Activated CD4-positive, alpha-beta T cell treated with anti-CD3 and anti-CD28 coated beads for 36 hours (primary cell): ENCODE measurements at places on chromosomes 5 and 9.

GRCh38 chr5:173902334-173902733, 14.2 kb downstream of the CPEB4 start:
- no peak for DNase-seq

- no peak for DNase-seq
Measured at GRCh38 chr5:53366245-53366644, 114.2 kb upstream of the FST start.

- no peak for DNase-seq
Measured at GRCh38 chr9:130896233-130897014, at the start of gene QRFP. TSS of gene QRFP (minus strand) at chr9:130896812. CDS start at chr9:130893838, 2,974 bp downstream.

DNA sequence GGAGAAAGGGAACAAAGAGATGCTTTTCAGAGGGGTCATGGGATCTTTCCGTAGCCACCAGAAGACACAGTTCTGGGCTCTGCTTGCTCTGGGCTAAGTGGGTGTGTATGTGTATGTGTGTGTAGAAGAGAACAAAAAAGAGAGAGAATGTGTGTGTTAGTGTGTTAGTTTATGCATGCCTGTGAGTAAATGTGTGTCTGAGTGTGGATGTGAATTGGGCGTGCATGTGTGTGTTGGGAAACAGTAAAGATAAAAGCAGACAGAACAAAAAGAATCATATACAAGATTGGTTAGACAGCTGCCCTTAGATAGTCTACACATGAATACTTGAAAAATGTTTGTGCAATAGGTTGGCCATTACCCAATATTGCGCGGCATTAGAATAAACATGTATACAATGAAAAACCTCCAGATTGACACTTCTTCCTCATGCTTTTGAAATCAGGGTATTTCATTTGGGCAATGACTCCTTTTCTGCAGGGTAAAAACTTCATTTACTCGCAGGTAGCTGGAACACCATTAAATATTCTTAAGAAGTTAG, 36.5 kb upstream of the HSPA9 start:
- no peak for DNase-seq

GRCh38 chr9:134593286-134594077, 48.1 kb upstream of the COL5A1 start:
- no peak for DNase-seq

- no peak for DNase-seq
Measured at GRCh38 chr9:134617246-134617645, 24.4 kb upstream of the COL5A1 start.

DNA sequence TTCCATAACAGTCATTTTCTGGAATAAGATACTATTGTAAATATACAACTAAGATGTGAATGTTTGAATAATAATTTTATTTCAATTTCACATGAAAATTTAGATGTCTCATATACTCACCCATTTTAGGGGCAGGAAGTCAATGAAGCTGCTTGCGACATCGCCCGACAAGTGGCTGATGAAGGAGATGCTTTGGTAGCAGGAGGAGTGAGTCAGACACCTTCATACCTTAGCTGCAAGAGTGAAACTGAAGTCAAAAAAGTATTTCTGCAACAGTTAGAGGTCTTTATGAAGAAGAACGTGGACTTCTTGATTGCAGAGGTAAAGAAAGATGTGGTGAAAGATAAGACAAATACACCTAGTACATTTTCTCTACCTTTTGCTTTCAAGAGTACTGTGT, 8.6 kb downstream of the BHMT start:
- peak; percentile 31 for DNase-seq

GRCh38 chr9:94545940-94546339, 8.9 kb upstream of the PCAT7 start:
- DNase-seq, result no peak

DNA sequence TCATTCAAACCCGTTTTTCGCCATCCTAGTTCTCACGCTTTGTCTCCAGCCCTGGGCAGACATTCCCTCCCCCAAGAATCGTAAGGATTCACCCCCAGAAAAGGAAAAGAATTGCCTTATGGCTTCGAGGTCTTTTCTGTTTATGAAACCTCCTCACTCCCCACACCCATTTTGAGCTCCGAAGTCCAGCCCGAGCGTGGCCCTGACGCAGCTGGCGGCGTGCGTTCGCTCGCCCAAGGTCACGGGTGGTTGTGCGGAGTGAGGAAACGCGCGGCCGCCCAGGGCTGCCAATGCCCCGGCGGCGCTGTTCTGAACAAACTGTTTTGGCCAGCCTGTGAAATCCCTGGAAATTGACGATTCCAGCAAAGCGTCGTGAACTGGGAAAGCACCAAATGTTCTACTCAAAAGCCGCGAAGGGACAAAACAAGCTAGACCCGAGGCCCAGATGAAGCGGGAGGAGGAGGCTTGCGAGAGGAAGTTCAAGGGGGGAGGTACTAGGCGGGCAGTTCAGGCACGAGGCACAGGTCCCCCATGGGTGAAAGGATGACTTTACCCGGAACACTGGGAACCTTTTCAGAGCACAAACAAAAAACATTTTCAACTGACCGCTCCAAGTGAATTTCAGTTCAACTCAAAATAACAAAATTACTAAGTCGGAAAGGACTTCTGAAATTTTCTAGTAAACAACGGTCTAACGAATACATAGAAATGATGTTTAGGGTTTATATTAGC, 683 bp upstream of the ZFAND5 start:
- DNase-seq, result peak; percentile 70

DNA sequence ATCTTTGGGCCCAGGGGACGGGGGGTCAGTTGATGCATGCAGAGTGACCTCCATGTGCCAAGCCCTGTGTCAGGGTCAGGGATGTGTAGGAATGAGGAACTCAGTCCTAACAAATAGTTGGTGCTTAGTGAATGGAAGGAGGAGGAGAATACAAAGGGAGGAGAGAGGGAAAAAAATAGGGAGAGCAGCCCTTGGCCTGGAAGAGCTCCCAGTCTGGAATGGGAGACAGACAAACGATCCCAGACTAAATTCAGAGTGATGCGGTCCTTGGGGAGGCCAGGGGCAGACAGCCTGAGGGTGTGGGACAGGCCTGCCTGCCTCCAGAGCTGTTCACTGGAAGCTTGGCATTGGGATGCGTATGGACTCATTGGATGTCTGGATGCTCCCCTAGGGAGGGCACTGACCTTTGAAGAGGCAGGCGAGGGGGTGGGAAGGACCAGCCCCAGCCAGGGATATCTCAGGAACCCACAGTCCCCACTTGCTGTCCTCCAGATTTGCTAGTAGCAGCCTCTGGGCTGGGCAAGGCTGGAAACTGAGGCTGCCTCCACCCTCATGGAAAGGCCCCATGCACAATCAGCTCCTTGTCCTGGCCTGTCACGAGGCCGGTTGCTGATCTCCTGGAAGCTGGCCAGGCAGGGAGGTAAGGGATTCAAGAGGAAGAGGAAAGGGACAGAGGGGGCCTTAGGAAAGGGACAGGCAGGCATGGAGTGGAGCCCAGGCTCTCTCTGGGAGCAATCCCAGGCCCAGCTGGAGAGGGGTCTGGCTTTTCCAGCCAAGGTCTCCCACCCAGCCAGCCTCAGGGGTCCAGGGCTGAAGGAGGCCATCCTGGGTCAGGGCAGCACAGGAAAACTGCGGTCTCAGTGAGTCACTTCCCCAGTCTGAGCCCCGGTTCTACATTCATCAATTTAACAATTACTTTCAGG, 69.0 kb upstream of the GGTA1 start:
- DNase-seq, result no peak

GRCh38 chr9:93205045-93205768, 21.3 kb downstream of the WNK2 start:
- no peak for DNase-seq

GRCh38 chr9:103296189-103296588, 301.1 kb downstream of the CYLC2 start:
- DNase-seq, result no peak

DNA sequence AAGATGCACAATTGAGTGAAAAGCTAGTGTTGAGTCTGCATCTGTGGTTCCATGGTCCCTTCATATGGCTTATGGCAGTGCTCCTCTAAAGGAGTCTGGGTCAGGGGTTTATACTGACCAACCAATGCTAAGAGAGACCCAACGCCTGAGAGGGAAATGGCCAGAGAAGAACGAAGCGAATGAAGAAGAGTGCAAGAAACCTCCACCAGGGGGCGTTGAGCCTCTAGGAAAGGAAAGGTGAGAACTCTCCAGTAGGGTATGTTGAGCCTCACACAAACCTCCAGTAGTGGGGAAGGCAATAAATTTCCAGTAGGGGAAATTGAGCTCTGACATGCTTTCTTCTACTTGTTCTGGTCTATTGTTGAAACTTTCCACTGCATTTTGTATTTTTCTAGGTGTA, 470.6 kb downstream of the PRDM9 start:
- DNase-seq, result peak; percentile 34

GRCh38 chr5:165086465-165086864, 1581.0 kb downstream of the MAT2B start:
- no peak for DNase-seq

DNA sequence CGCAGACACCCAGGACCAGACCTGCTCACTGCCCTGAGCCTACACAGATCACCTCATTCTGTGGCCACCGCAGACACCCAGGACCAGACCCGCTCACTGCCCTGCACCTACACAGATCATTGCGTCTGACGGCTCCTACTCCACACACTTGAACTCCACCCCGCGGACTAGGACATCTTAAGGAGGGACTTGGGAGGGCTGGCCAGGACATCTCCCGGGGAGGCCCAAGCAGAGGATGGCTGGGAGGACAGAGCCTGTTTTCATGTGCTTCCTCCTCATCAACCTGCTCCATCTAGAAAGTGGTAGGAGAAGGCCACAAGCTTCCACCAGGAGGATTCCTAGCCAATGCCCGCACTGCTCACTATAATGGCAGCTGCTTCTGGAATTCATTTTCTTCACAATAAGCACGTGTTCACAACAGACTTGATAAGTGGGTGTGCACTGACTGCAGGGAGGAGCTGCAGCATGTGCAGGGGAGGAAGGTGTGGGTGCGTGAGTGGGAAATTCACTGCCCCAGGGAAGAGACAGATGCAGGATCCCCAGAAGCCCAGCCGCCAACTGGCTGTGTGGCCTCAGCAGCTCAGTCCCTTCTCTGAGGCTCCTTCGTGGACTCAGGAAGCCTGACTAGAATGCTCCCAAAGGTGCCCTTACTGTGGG, 64.8 kb downstream of the AK8 start:
- no peak for DNase-seq

DNA sequence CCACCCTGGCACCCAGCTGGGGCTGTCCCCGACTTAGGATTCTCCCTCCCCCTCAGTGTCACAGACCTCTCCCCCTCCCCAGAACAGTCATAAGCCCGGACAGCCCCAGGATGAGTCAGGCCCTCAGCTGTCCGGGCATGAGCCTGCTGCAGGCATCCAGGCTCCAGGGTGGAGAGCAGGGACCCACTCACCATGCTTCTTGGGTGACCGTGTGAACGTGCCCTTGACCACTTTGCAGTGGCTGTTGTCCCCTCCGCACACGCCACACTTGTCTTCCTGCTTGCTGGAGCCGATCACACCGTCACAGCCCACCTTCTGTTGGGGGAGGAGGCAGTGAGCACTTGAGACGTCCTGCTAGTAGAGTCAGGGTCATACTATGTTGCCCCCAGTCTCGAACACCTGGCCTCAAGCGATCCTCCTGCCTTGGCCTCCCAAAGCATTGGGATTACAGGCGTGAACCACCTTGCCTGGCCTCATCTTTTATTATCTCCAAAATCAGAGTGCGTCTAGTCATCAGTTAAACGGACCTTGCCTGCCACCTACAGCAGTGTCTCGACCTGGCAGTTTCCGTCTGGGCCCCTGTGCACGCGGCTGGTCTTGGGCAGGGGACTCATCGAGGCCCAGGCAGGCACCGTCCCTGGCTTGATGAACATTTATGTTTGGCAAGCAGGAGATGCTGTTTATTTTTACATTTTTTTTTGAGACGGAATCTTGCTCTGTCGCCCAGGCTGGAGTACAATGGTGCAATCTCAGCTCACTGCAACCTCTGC, 72.6 kb downstream of the ZNF354C start:
- no peak for DNase-seq

GRCh38 chr9:88659126-88659525, 124.1 kb downstream of the NXNL2 start:
- DNase-seq, result no peak

DNA sequence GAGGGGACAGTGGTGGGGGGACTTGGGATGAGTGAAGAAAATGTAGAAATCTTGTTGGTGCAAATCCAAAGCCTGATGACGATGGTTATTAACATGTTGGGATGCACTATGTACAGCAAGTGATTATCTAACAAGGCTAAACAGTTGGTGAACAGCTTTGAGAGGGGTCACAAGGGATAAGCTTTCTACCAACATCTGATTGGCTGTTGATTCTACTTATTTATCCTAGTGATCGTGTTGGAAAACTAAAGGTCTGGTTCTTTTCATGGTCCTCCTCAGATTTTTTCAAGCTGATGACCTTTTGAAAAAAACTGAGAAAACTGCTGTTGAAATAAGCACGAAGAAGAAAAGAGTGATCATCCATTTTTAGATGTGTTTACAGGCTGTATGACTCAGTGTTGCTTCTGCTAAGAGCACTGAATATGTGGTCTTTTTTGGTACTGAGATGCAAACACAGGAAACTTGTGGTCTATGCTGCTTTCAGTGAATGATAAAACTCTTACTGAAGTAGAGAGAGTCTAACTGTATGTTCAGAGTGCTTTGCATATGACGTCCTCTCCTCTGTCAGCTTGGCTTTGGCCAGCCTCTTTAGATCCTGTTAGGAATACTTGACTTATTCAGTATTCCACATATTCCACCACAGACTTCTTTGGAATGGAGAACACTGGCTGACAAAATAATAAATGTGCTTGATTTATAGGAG, 174.8 kb downstream of the SLF1 start:
- peak; percentile 33 for DNase-seq

- DNase-seq, result no peak
Measured at GRCh38 chr5:170743876-170744212, 39.7 kb upstream of the GABRP start.

- no peak for DNase-seq
Measured at GRCh38 chr5:37933576-37933975, 93.7 kb upstream of the GDNF start.

DNA sequence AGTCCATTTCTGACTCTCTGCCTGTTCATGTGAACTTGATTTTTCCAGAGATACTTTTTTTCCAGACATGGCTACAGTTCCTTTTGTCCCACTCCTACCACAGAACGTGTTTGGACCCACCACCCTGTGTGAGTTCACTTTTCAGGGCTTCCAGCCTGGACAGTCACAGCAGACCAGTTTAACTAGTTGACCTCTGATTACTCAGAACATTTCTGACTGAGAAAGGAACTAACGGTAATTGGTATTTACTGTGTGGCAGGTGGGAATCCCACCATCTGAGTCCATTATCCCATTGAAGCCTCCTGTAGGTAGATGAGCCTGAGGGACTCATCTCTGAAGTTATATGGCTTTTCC, 210.1 kb downstream of the GOLPH3 start:
- no peak for DNase-seq

GRCh38 chr9:7137040-7137439, 379.3 kb downstream of the KDM4C start:
- DNase-seq, result no peak

GRCh38 chr9:36894695-36895310, 139.3 kb downstream of the PAX5 start:
- no peak for DNase-seq

- DNase-seq, result no peak
Measured at GRCh38 chr5:16485656-16486055, 20.1 kb upstream of the ZNF622 start.

GRCh38 chr9:123893831-123894460, 36.0 kb downstream of the DENND1A start:
- no peak for DNase-seq

- DNase-seq, result no peak
Measured at GRCh38 chr5:174589011-174589410, 135.4 kb upstream of the MSX2 start.
